ENCODE measurements at places on chromosomes 5 and 9.
A peak's percentile ranks its signal among the peaks of the same experiment; 100 is the strongest.

DNA sequence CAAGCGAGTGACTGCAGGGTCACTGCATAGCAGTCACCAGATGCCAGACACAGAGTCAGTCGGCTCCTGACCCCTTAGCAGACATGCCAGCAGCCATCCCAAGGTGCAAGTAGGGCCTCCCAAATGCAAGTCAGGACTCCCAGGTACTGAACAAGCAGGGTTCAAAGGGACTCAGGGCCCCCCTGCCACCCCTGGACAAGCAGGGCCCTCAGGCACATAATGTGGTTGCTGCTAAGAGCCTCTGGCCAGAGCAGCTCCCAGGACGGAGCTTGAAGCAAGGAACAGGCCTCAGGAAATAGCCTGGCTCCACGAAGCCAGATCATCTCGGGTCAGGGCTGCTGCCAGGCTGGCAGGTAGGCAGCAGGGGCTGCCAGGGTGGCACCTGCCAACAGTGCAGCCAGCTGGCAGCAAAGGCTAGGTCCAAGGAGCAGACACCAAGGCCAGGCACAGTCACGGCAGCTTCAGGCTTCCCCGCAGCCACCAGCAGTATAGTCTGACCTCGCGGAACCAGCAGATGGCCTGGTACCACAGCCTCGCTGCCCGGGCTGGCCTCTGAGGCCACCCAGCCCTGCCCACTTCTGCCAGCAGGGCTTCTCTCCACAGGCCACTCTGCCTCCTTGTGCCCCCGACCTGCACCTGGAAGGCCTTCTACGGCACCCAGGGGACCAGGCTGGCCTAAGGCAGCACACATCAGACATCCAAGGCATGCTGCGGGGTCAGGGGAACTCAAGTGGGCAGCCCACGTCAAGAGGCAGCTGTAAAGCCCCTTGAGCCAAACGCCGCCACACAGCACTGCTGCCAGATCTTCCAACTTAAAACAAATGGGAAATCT, 7.4 kb downstream of the EEIG1 start:
- DNase-seq: peak; percentile 19

DNA sequence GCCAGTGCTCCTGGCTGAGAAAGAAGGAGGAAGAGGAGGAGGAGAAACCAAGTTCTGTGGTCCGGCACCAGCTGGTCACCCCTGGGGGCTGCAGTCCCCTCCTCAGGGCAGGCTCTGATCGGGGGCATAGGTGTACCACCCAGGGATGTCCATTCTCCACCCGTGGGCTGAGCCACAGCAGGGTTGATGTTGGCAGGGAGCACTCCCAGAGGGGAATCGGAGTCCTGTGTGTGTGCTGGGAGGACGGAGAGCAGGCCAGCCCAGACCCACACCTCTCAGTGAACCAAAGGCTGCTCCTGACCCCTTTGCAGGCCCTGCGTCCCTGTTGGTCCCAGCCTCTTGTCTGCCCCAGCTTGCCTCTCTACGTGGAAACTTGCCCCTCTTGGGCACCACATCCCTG, 4.6 kb upstream of the ADAMTSL2 start:
- no peak for DNase-seq

- DNase-seq: no peak
These were observed 16.1 kb downstream of the NIPSNAP3B start for GRCh38 chr9:104779946-104780535.

DNA sequence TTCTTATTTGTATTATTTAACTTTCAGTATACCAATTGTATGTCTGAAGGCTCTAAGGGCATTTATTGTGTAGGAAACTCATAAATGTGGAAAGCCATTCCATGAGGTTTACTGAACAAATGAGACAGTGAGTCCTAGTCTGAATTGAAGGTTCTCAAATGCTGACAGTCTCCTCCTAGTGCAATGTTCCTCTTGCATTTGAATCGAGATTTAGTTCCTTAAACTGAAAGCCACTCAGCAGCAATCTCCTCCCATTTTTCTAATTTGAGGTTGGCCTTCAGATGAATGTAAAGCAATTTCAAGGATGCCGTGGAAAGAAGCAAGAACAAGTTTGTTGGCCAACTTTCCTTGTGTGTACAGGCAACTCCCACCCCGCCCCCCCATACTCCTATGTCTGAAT, 493.2 kb upstream of the KLF4 start:
- DNase-seq: no peak

- no peak for DNase-seq
These were observed 64.3 kb upstream of the DMRTA1 start for GRCh38 chr9:22382331-22382730.

DNA sequence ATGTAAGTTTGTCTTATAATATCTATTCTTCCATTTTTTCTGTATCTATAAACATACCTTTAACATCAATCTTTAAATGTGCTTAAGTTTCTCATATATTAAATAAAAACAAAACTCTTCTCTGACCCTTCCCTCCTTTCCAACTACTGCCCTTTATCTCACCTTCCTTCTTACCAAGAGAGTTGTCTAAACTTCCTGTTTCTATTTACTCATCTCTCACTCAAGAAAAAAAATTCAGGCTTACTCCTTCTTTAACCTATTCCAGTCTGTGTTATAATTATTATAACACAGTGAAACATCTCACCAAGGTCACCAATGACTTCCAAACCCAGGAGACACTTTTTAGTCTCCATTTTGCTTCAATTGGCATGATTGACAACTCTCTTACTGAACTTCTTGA, 140.9 kb downstream of the CCDC171 start:
- no peak for DNase-seq

DNA sequence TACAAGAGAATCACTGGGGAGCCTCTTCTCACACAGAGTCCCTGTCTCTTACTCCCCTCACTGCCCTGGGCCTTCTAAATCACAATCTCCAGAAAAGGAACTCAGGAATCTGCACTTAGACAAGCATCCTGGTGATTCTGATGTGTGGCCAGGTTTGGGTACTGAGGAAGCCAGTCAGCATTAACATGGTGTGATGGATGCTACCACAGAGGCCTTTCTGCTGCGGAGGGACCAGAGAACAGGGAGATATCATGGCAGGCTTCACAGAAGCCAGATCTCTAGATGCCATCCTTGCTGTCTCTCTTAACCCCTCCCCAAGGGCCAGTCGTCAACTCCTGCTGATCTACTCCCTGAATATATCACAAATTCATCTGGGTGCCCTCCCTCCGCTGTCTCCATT, 1.6 kb downstream of the ANKS6 start:
- DNase-seq: no peak

DNA sequence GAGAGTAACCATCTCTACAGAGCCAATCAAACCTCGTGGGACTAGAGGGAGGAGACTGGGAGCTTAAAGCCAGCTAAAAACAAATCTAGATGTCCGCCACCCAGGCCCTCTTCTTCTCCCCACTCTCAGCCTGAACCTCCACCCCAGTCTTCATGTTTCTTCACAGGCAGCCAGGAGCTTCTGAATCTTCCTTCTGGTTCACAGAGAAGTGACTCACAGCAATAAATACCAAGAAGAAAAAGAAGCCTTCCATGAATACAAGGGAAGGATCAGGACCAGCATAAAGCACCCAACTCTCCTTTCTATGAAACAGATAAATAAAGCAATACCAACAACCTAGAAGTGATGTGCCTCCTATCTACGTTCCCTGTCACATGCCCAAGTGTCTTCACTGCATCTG, 103.3 kb upstream of the SLIT3 start:
- no peak for DNase-seq

- DNase-seq: no peak
These were observed 156.1 kb downstream of the NXNL2 start for GRCh38 chr9:88691091-88691490.

GRCh38 chr9:304519-305185, 90.0 kb downstream of the DOCK8 start:
- no peak for DNase-seq

DNA sequence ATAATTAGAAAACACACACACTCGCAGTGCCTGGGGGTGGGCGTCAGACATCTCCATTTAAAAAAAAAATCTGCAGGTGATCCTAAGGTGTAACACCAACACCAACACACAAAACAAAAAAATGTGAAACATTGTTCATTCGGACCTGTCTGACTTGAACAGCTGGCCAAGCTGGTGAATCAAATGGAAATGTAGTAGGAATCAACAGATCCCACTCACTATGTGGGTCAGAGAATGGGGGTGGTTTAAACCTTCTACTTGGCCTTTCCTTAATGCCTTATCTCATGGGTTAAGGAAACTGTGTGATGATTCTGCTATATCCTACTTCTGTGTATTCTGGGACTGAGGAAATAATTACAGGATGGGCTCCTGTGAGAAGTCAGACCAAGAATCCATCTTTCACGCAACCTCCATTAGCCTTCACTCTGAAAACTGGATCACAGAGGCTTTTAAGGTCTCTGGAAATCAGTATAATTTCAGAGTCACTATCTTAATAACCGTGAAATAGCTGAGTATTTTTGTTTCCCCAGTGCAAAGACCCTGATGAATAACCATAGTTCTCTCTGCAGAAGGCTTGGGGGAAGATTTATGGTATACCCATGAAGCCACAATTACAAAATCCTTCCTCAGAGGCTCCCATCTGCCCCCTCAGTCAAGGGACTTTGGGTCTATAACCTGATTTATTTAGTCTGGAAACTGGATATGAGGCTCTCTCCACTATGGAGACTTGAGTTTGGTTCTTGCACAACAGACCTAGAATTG, 17.2 kb upstream of the MCCC2 start:
- no peak for DNase-seq

- DNase-seq: peak; percentile 12
These were observed 183.2 kb upstream of the MAP3K1 start for GRCh38 chr5:56632199-56632598.

GRCh38 chr9:4225291-4226028, 74.4 kb downstream of the GLIS3 start:
- DNase-seq: no peak

- no peak for DNase-seq
These were observed 48.3 kb downstream of the DENND1A start for GRCh38 chr9:123881604-123882003.

DNA sequence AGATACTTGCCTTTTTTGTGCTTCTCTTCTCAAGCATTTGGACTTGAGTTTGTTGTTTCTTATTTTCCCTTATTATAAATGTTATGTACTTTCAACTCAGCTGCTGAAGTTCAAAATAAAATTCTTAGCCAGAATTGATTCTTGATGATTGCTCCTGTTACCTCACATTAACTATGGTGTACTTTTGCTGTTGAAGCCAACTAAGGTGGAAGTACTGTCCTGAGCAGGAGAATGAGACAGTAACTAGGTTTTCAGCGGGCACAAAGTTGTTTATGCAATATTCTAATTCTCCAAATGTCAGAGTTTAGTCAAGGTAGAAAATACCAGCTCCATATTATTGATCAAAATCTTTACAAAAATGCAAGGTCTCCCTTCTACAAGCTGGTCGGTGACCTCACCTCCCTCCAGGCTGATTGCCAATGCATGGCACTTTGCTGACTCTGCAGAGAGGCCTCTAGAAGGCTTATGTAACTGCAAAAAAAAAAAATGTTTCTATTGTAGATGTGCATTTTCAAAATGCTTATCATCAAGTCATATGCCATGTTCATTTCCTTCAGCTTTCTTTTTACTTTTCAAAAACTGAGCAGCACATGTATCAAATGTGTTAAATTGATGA, 1783.5 kb upstream of the WWC1 start:
- DNase-seq: no peak

GRCh38 chr9:8728910-8729309, 929.3 kb upstream of the DMAC1 start:
- no peak for DNase-seq

DNA sequence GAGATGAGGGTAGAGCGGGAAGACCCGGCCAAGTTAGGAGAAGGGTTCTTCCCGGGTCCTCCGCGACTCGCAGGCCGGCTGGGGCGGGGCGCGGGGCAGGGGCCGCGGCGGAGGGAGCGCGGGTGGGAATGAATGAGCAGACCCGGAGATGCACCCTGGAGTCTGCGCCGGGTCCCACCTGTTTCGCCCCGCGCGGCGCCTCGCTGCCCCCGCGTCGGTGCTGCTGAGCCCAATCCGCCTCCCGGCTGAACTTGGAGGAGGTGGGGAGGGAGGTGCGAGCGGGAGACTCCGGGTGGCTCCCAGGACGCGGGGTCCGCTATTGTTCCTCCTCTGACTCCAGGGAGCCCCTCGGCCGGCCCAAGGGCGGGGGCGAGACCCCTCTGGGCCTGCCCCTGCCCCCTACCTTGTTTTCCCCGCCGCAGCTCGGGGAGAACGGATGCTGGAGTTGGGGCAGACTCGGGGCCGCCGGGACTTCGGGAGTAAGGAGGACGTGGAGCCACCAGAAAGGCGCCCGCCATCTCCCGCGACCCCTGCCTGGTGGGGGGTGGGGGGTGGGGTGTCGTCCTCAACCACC, 659 bp downstream of the RAI14 start:
- no peak for DNase-seq

- no peak for DNase-seq
These were observed 357.0 kb upstream of the PIK3R1 start for GRCh38 chr5:67858471-67859031.

DNA sequence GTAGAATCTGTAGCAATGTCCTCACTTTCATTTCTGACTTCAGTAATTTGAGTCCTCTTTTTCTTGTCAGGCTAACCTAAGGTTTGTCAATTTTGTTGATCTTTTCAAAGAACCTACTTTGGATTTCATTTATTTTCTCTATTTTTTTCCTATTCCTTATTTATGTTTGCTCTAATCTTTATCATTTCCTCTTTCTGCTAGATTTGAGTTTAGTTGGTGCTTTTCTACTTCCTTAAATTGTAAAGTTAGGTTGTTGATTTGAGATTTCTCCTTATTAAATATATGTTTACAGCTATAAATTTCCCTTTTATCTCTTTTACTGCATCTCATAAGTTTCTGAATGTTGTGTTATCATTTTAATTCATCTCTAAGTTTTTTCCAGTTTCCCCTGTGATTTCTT, 75.1 kb upstream of the FAM120A start:
- no peak for DNase-seq

DNA sequence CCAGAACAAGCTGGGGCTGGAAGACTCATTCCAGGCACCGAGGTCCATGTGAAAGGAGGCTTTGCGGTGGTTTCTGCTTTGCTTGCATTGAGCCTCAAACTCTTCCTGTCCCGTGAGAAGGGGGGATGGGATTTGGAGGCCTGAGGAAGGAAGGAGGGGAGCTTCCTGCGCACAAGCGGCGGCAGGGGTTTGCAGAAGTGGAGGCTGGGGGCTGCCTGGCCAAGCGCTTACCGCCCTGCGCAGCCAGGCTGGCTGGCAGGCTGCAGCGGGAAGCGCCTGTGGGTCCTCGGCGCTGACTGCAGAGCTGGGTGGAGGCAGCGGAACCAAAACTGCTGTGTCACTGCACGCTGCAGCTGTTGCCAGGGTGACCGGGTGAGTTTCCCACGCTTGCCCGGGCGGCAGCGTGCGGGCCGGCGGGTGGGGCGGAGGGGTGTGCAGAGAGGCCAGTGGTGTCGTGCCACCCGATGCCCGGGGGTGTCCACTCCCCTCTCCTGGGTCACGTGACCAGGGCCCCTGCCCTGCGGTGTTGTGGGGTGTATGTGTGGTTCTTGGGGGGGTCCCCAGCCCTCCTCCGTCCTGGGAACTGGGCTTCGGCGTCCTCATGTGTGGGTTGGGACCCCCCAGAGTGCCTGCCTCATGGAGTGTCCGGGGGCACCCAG, 81.0 kb downstream of the RXRA start:
- peak; percentile 79 for DNase-seq

- no peak for DNase-seq
These were observed 3.8 kb upstream of the CTNNAL1 start for GRCh38 chr9:109017061-109017460.

- DNase-seq: no peak
These were observed 199.0 kb downstream of the DTWD2 start for GRCh38 chr5:118789366-118789765.

All from DMS153 (cell line).